ENCODE measurements at places on chromosomes 7 and 10.

GRCh38 chr10:79192677-79193003 is 123.9 kb downstream of the ZMIZ1 start:
- DNase-seq = no peak

DNA sequence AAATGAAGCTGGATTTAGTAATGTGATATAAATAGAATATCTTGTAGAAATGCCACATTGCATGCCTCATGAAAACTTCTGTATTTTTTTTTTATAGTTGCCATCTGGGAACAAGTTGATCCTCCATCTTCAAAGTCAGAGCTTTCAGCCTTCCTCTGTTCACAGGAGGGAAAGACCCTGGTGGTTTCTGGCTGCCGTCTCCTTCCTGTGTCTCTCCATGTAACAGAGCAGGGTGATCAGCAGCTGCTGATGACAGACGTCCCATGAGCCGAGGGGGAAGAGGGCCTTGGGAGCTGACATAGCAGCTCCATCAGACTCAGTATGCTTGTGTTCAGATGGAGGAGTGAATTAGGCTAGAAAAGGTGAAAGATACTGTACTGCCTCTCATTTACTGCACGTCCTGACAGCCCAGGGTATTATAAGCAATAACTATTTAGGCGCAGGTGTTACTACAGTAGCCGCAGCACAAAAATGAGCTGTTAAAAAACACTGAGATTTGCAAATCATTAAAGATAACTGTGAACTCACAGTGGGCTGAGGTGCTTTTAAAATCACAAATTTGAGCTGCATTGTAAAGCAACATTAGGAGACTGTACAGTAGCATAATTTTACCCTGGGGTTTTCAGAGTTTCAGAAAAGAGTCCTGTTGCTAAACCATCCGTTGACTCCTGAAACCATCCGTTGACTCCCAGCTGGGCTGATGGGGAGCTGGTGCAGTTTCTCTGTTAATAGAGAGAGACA is 103.3 kb downstream of the CFAP58 start:
- no peak for DNase-seq

- DNase-seq = no peak
Observed at GRCh38 chr10:3494131-3494837, 290.7 kb downstream of the KLF6 start.

GRCh38 chr7:139948167-139948566 is 114.6 kb downstream of the PARP12 start:
- no peak for DNase-seq

- DNase-seq = no peak
Observed at GRCh38 chr10:133042061-133042460, 45.7 kb upstream of the ADGRA1 start.

GRCh38 chr10:101367569-101368453 is 13.8 kb downstream of the BTRC start:
- DNase-seq = no peak

DNA sequence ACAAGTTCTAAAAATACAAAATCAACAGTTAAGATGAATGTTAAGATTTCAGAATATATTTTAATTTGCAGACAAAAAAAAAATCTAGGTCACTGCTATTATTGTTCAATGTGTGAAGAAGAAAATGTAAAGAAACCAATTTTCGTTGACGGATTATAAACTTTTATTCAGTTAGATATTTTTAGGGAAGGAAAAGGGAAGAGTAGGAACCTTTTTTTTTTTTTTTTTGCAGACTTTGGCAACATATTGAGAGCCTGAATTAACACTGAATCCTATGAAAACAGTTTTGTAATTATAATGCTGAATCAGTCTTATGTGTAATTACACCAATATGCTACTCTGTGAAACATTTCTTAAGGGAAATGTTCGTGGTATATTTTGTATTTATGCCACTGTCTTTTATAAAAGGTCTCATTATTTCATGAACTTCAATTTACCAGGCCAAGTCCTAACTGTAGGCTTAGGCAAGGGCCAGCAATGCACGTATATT is 106.3 kb downstream of the ST8SIA6 start:
- no peak for DNase-seq

DNA sequence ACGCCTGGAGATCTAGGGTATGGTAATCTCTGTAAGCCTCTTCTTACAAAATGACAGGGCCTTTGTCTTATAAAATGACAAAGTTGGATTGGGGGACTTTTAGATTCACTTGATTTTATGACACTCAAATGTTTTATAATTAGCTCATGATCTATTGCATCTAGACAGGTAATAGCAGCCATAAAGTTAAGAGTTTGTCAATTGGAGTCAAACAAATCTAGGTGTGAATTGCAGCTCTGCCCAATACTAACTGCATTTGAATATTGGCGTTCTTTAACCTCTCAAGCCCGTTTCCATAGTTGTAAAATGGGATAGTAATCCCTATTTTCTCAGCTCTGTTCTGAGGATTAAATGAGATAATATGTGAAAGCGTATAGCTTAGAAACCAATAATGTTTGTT is 14.1 kb upstream of the MRC1 start:
- no peak for DNase-seq

GRCh38 chr10:115861455-115861854 is 411.6 kb downstream of the GFRA1 start:
- DNase-seq = no peak

DNA sequence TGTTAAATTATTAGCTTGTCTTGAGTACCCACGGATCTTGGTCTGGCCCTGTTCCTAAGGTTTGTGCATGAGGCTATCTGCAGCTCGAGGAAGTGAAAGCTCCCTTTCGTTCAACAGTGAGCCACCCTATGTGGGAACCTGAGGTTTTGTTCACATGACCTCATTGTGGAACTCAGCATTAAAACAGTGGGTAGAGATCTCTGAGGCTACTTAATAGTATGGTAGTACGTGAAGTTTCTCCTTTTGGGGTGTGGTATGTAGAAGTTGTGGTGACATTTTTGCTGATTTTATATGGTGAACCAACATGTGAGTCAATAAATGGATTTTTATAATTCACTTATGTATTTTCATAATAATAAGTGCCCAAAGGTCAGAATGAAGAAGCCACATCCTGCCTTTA is 252.7 kb upstream of the FERD3L start:
- DNase-seq = no peak

DNA sequence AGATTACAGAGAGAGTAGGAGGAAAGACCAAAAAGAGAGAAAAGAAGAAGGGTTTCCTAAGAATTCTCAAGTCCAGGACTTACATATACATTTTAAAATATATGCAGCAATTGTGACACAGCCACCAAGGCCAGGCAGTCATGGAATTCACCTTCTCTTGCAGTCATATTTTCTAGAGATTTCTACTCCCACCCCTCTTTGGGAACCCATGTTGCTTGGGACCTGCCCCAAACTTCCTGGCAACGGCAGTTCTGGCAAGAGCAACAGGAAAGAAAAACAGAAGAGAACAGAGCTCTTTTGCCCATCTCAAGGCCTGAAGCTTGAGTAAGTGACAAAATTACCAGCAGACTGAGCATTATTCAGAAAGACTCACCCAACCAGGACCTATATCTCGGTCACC is 128.3 kb upstream of the ASAH2 start:
- DNase-seq = no peak

- no peak for DNase-seq
Observed at GRCh38 chr7:150934045-150934766, 43.9 kb downstream of the KCNH2 start.

DNA sequence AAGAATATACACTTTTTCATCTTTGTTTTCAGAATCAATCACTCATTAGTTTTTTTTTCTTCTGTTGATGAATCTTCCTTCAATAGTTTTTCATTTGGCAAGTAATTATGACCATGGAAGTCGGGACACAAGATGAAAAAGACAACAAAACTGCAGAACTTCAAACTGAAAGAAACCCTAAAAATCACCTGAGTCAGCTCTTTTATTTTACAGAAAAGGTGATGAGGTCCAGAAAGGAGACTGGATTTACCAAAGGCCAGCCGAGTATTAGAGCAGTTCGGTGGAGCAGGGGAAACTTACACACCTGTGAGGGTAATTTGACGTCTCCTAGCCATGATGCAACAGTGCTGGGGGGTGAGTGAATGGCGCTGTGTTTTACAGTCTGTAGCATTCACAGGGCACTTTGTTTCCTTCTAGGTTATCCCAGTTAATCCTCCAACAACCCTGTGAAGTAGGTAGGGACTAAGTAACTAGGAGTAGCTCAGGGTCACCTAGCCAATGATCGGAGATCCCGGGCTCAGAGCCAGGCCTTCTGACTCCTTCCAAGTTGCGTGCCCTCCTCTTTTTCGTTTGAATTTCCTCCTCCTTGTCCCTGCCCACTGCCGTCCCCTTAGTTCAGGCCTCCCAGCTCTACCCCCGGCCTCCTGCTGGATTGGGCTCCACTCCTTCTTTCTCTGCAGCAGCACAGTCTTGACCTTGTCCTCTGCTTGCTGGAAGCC is 14.0 kb downstream of the RBM20 start:
- no peak for DNase-seq

DNA sequence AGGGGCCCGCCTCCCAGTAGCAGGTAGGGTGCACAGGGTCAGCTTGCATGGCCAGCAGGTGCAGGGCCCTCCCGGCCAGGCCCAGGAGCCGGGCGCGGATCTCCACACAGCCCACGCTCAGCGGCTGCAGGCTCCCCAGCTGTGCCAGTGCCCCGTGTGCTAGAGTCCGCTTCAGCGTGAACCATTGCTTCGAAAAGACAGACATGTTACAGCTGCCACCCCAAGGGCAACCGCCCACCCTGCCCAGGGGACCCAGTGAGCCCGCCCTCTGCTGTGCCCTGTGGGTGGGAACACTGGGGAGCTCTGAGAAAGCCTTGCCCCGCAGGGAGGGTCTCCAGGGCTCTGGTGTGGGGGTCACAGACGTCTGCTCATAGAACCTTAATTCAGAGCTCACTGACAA is 64.3 kb upstream of the NKX6-2 start:
- no peak for DNase-seq

- DNase-seq = no peak
Observed at GRCh38 chr7:20132585-20132984, 84.6 kb downstream of the MACC1 start.

DNA sequence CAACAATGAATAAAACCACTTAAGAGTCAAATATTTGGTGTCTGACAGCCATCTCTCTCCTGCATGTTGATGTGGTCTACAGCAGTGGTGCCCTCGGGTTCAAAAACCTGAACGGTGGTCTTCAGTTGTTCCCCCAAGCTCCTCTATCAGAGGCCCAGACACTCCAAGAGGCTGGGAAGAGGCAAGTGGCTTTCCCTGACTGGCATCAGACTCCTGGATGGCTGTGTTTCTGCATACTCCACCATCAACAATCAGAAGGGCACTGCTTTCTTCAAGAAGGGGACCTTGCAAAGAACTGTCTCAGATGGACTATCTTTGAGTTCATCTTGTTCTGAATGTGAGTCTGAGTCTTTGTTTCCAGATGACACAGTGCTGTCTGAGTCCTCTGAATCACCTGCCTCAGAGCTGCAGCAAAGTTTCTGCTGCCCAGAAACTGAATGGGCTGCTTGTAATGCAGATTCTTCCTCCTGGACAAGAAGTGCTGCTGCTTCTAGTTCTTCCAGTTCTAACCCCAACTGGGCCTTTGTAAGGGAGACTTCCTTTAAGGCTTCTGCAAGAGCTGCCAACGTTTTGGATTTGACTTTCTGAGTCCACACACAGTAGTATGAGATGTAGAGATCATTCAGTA is 5.9 kb upstream of the SGMS1 start:
- no peak for DNase-seq

- no peak for DNase-seq
Observed at GRCh38 chr10:48801001-48801421, 116.3 kb downstream of the WDFY4 start.

DNA sequence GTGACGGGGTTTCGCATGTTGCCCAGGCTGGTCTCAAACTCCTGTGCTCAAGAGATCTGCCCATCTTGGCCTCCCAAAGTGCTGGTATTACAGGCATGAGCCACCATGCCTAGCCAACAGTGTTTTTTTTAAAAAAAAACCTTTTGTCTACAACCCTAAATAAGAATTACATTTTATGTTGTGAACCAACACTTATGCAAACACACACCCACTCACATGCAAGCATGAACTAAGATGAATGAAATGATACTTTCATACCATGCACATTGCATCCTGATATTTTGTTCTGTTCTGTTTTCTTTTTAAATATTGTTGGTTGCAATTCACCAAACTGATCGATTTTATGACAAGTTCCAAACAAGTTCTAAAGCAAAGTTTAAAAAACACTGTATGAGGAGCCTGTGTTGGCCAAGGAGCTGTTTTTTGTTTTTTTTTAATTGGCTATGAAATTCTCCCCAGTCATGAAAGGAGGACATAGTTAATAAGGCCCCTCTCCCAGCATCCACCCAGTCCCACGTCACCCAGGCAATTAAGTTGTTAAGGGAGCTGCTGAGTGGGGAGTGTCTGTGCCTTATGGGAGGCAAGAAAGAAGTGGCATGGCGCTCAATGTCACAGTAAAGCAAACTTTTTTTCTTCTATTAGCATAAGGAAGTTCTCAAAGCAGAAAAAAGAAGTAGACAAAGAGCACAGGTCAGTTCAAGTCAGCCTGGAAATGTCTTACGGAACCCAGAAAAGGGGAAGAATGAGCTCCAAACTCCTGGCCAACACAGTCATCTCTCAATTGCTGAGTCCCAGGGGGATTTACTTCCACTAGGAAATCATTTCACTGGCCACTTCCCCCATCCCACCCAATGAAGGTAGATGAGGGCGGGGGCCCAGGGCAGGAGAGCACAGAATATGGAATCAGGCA is 50.1 kb downstream of the NOD1 start:
- DNase-seq = peak; percentile 5

- no peak for DNase-seq
Observed at GRCh38 chr7:85004402-85004801, 182.5 kb downstream of the SEMA3D start.

DNA sequence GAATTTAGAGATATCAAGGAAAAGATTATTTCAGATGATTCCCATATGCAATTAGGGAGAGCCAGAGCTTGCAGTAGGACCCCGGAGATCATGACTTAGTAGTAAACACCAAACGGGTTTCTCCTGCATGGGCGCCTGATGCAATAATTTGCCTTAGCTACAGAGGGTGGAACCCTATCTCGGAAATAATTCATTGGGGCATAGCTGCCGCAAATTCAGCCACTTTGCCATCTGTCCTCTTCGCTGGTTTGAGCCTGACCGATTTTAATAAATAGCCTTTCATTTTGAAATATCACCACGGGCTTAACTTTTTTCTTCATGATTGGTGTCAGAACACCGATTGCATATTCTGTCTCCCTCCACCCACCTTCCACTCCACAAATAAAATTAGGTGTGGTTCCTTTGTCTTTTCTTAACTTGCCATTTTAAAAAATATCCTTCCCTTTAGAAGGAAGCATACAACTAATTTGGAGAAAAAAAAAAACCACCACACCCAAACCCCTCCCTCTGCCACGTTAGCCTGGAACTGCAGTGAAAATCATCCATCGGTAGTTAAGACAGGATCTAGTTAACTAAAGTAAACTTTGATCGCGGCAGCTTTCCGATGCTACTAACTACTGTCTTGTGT is 1.4 kb downstream of the GARS1 start:
- DNase-seq = peak; percentile 32

- no peak for DNase-seq
Observed at GRCh38 chr7:988963-989529, 6.1 kb downstream of the CYP2W1 start.

GRCh38 chr10:43255634-43256431 is 11.0 kb downstream of the RASGEF1A start:
- DNase-seq = peak; percentile 7
